Sigmoid colon (tissue), 7 donors: ENCODE measurements at places on chromosomes 11 and 22. TPM values are rescaled to one million over a fixed set of nuclear protein-coding genes. Genes with fewer than 3 reads are reported as not detected.

The SULT4A1 gene
- 1.9 TPM for total RNA-seq

The SERPIND1 gene
- not detected for total RNA-seq

The RNASEH2C gene
- 167 TPM for total RNA-seq

The GSTT2B gene
- 4.2 TPM for total RNA-seq

The OLFML1 gene
- 2.2 TPM for total RNA-seq

The IMMP1L gene
- 25.5 TPM for total RNA-seq

The FIBIN gene
- total RNA-seq, result 36.1 TPM

The KRTAP5-2 gene
- total RNA-seq, result not detected

The LRRC74B gene
- total RNA-seq, result not detected

The STK33 gene
- total RNA-seq, result 21.0 TPM

The ANO9 gene
- 2.5 TPM for total RNA-seq

The GGT5 gene
- 26.5 TPM for total RNA-seq

The ACRV1 gene
- total RNA-seq, result not detected

The CEP57 gene
- total RNA-seq, result 43.8 TPM

The CAPRIN1 gene
- 114 TPM for total RNA-seq

The ALDH3B1 gene
- total RNA-seq, result 9.4 TPM

The HARBI1 gene
- total RNA-seq, result 1.6 TPM

The MFRP gene
- total RNA-seq, result 0.14 TPM

The SCGB2A2 gene
- not detected for total RNA-seq

The MS4A14 gene
- 7.2 TPM for total RNA-seq

The AMPD3 gene
- total RNA-seq, result 6.4 TPM

The CHST1 gene
- 0.55 TPM for total RNA-seq

The CCDC188 gene
- total RNA-seq, result not detected

The SOX10 gene
- 7.1 TPM for total RNA-seq

The ACTN3 gene
- not detected for total RNA-seq

The TSKU gene
- 20.4 TPM for total RNA-seq

The OR4C11 gene
- not detected for total RNA-seq

The SYCE3 gene
- total RNA-seq, result not detected

The OR51E2 gene
- 24.8 TPM for total RNA-seq

The FOLH1 gene
- total RNA-seq, result 4.6 TPM

The OR51B2 gene
- total RNA-seq, result 1.1 TPM

The NCR3LG1 gene
- 2.5 TPM for total RNA-seq

The FAM181B gene
- 0.83 TPM for total RNA-seq

The TMEM132A gene
- total RNA-seq, result 3.7 TPM

The HIC2 gene
- total RNA-seq, result 4.2 TPM

The RABL2B gene
- total RNA-seq, result 10.3 TPM

The KRTAP5-8 gene
- total RNA-seq, result not detected

The DDIAS gene
- 0.71 TPM for total RNA-seq

The UPK3A gene
- total RNA-seq, result not detected

The MYRF gene
- total RNA-seq, result 0.83 TPM

The SLC35E4 gene
- total RNA-seq, result 6.6 TPM

The SLCO2B1 gene
- total RNA-seq, result 19.4 TPM

The TMEM45B gene
- 1.4 TPM for total RNA-seq

The CSF2RB gene
- total RNA-seq, result 3.3 TPM

The LMO1 gene
- not detected for total RNA-seq

The CCDC88B gene
- 2.6 TPM for total RNA-seq

The OR10S1 gene
- not detected for total RNA-seq

The CCDC89 gene
- total RNA-seq, result 2.6 TPM

The RBMXL2 gene
- not detected for total RNA-seq
